ENCODE measurements at places on chromosomes 12 and 14.
A peak's percentile ranks its signal among the peaks of the same experiment; 100 is the strongest.

- DNase-seq = no peak
Observed at GRCh38 chr12:38469715-38470114, 153.1 kb downstream of the ALG10B start.

DNA sequence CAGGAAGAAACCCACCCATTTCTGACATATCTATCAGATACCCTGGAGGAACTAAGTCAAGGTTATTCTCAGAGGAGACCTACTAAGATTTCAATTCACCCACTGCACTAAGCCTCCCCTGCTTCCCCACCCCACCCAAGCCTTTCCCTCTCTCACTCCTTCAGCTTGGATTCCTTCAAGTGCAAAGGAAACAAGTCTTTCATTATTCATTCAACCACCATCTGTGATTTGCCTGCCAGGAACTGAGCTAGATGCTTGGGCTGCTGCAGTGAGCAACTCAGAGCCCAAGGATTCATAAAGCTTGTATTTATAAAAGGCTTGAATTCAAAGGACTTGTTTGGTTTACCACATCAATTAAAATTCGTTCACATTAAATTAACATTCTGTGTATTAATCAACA, 161.3 kb downstream of the GXYLT1 start:
- no peak for DNase-seq

DNA sequence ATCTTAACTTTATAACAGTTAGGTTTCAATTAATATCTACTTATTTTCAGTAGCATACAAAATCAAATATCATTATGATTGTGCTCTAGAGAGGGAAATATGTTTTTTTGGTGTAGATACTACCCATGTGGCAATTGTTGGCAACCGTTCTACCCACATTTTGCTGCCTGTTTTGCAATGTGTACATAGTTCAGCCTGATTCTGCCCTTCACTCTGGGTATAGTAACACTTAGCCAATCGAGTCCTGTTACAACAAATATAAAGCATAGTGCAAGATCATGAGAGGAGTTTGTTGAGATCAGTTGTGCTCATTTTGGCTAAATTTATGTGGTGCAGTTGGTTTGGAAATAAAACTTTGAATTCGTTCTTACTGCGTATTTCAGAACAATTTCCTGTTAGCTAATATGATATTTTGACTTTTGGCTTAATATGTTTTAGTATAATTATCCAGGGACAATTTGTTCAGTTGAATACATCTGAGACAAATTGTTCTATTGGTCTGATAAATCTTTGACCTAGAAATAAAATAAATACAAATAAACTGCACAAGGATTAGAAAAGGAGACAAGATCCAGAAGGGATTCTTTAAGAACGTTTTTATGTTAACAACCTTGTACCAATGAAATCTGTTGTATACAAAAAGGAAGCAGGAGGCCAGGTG, 76.9 kb downstream of the ATF7IP start:
- DNase-seq = no peak

DNA sequence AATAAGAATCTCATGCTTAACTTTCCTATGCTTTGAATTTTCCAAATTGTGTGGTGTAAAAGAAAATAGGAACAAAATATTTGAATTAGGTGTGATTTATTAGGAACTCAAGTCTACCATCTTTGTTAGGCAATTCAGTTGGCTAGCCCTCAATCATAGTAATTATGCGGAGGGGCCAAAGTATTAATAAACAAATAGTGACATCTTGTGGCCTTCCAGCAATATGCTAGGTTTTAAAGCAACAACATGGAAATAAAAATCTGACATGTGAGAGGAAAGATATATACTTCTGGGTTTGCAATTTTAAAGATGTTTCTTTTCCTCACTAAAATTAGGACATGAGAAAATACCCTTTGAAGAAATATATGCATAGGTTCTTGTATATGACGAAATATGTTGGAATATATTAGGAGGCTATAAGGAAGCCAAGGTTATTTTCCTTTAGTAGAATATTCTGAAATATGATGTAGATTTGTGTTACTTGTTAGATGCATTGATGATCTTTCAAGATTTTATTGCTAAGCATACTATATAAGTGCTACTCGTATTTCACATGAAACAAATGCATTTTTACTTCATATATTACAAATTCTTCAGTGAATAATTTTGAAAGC, 200.4 kb downstream of the PTPRO start:
- DNase-seq = peak; percentile 49

- no peak for DNase-seq
Observed at GRCh38 chr12:59812716-59813115, 216.9 kb downstream of the SLC16A7 start.

DNA sequence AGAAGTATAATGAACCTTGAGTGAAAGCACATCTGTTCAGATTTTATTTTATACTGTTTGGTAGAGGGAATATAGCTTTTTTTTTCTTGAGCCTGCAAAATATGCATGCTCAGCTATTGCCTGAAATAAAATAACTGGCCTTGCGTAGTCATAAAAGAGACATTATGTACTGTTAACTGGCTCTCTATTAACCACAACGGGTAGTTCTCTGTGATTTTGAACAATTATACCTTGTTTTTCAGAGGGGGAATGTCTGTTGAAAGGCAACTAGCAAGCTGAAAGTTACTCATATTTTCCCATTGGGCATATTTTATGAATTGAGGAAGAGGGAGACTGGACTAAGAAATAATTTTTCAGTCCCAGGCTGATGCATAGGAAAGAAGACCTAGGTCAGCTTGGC, 62.6 kb downstream of the FIGNL2 start:
- DNase-seq = no peak

DNA sequence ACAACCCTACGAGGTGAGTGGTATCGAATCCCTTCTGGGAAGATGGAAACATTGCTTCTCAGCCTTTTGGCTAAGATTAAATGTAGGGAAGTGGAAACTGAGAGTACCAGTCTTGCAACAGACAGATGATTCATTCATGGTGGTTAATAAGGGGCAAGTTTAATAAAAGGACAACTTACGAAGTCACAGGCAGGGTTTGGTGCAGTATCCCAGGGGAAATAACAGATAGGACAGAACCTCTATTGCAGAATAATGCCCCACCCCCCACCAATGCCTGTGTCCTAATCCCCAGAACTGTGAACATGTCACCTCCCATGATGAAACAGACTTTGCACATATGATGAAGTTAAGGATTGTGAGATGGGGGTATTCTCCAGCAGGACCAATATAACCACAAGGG, 212.5 kb downstream of the TBX5 start:
- DNase-seq = no peak

GRCh38 chr12:79439175-79439825, 251.5 kb downstream of the PAWR start:
- no peak for DNase-seq

DNA sequence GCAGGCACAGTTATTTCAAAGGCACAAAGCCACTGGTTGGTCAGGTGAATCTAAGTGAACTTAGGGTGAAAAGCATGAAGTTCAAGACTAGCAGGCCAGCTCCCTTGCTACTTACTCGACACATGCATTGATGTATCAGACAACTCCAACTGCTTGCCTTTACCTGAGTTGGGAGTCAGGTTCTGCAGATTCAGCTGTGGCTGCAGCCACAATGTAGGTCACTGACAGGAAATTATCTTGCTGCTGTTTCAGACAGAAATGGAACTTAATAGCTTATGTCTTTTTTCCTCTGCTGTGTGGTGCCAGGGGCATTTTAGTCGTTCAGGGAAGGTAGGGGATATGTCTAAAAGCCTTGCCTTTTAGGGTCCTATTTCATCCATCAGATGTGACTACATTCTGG, 125.6 kb upstream of the RPH3A start:
- DNase-seq = no peak

GRCh38 chr12:97989366-97989940, 525.9 kb upstream of the TMPO start:
- no peak for DNase-seq

DNA sequence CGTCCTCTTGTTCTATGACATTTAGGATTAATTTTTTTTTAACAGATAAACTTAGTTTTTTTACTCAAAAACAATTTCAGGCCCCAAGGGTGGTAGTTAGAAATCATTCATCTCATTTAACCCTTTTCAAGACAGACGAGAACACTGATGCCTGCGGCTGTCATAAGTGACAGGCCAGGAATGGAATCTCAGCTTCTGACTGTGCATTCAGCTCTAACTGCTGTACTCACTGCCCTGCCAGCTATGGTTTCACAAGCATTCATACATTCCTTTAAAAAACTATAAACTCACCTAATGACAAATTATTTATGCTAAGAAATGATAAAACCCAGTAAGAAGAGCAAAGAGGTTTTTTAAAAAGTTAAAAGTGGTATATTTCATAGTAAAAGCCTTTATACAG, 8.8 kb downstream of the DENND5B start:
- DNase-seq = peak; percentile 48

DNA sequence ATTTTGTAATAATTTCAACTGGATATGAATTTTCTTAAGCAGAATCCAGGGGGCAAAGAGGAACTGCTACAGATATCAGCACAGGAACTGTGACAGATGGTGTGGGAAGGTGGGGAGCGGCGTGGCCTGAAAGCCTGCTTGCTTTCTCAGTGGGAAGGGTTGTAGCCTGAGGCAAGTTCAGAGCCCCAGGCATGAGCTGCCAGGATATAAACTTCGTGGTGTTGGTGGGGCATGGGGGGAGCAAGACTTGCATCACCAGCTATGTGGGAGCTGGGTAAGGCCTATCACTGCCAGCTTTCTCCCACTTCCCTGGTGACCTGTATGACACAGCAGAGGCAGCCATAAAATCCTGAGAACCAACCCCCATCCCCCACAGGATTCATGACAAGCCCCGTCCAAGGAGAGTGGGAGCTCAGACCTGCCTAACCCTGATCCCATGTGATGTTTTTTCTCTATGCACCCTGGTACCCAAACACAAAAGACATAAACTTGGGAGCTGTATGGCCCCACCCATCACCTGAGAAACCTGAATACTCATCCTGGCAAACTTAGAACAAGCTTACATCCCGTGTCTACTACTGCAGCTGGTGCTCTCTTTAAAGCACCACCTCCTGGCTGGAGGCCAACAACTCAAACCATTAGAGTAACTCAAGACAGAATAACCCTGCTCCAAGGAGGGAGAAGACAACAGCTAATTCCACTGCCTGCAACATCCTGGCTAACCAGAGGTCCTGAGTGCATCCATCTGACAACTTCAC, 16.5 kb downstream of the CLEC1A start:
- DNase-seq = no peak

- DNase-seq = no peak
Observed at GRCh38 chr12:118790578-118790977, 190.8 kb upstream of the SRRM4 start.

DNA sequence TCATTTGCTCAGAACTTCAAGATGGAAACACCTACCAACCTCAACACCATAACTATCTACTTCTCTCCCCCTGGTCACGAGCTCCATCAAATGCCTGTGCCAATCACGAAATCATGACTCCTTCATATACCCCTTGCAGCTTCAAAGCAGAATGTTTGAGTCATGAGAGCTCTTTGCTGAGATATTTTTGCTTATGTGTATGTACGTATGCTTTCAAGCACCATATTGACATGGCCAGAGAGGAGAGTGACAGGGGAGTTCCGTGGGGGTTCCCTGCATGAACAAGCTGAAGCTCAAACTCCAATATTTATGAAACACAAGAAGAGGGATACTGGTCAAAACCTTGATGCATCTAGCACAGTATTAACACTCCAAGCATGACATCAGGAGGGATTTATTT, 374.4 kb downstream of the DPF3 start:
- DNase-seq = no peak

DNA sequence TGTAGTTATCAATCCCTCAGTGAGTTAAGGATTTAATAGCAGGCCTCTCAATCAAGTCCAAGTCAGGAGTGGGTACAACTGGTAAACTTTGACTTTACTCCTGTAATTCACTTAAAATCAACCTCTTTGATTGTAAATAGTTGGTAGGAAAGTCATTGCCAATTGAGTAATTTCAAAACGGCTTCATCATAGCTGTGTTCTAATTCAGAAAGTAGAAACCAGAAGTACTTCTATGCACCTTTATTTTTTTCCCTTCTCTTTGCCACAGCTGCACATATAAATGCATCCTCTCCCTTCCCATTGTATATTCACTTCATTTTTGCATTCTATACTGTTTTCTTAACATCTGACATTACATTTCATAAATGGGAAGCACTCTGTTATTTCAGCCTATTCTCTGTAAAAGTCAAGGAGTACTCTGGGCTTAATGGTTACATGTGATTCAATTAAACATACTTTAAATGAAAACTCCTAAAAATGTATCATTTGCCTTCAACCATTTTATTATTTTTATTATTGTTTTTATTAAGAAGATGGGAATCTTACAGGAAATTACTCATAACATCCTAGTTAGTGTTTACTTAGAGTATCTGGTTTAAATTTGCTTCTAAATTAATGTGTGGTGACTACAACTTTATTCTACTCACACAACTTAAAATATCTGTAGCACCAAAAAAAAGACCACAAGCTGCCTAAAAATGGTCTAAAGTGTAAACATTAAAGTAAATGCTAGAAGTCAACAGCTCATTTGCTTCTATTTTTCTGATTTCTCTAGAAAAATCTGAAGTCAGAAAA, 171.2 kb downstream of the CEP128 start:
- DNase-seq = no peak

- no peak for DNase-seq
Observed at GRCh38 chr14:65027127-65027799, 40.6 kb downstream of the FNTB start.

DNA sequence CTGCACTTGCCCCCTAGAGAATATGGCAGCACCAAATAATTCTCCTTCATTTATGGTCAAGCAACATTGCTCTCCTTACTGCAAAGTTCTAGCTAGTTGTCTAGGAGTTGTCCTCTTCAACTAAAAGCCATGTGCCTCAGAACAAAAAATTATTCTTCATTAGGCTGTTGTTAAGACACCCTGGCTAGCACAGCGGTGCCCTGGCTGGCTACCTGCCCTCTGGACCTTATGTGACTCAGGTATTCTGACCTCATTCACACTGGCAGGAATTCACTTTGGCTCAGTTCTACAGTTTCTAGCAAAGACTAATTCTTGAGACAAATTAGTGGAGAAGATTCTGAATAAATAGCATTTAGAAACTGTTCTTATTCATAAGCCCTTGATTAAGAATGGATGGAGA, 224.4 kb upstream of the KRR1 start:
- no peak for DNase-seq

DNA sequence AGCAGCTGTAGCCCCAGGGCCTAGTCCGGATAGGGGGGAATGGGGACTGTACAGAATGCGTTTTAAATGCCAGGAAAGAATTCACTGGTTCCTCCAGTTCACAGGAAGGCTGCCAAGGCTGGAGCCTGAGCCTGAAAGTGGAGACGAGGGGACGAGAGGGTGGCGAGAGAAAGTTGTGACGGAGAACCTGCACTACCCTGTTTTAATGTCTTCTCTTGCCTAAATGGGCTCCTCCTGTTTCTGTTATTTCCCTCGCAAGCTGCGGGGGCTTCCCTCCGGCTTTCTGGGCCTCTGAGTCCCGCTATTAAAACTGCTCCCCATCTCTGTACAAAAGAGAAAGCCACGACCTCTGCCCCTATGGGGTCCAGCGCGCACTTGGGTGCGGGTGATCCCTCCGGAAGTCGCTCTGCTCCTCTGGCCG, 4.5 kb downstream of the C1QL4 start:
- no peak for DNase-seq

- no peak for DNase-seq
Observed at GRCh38 chr14:34220921-34221320, 241.1 kb downstream of the SPTSSA start.

GRCh38 chr14:99451234-99451633, 29.4 kb downstream of the SETD3 start:
- DNase-seq = no peak

All from RWPE1 (cell line).